ENCODE measurements at places on chromosomes 11 and 22.

DNA sequence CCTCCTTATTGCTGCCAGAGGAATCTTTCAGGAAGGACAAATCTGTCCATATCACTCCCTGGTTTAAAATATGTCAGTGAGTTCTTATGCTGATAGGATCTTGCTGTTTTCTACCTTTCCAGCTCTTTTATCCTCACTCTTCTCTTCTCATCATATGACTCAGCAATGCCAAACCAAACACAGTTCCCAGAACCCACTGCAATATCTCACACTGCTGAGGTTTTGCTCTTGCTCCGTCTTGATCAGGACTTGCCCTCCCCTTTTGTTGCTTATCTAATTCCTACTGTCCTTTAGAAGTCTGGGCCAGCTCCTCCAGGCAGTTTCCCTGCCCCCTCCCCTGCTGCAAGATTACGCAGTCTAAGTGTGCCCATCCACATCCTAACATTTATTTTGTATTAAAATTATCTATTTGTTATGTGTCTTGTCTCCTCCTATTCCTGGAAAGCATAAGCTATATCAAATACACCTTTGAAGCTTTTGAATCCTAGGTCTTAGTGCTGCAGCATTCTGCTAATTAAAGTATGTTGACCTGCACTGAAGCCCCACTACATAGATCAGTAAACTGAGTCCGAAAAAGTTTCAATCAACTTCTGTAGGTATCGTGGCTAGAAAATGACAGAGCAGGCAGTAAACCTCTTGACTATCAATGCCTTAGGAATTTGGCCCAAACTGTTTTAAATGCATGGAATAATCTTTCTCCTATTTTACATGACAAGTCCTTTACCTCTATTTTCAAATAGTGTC lies 119.2 kb upstream of the C11orf87 start:
- DNase-seq, result no peak

DNA sequence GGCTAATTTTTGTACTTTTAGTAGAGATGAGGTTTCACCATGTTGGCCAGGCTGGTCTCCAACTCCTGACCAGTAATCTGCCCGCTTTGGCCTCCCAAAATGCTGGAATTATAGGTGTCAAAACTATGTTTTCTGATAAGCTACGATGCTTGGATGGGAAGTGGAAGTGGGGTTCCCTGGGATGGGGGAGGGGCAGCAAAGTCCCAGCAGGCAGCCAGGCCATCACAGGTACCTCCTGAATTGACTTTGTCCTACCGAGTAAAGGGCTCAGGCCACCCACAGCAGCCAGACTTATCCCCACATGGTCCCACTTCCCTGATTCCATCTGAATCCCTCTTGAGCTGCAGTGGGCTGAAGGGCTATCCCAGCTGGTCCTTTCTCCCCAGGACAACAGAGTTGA lies 6.9 kb downstream of the FTH1 start:
- DNase-seq, result no peak

GRCh38 chr11:7637447-7638157 lies 35.7 kb downstream of the CYB5R2 start:
- peak; percentile 38 for DNase-seq

- DNase-seq, result peak; percentile 47
These were observed 32.3 kb downstream of the ARVCF start for GRCh38 chr22:19984201-19984753.

DNA sequence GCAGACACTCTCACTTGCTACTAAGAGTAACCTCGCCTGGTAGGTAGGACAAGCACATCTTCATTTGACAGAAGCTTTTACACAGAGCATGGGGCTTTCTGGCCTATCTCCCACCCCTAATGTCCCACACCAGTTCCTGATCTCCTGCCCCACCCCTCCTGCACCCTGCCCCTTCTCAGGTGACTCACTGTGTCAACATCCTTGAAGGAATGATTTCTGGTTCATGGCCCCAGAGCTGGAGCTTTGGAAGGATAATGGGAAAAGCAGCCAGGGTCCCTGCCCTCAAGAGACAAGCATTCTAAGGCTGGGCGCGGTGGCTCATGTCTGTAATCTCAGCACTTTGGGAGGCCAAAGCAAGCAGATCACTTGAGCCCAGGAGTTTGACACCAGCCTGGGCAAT lies 47.2 kb downstream of the LRFN4 start:
- DNase-seq, result no peak

- no peak for DNase-seq
These were observed 98.9 kb downstream of the INSC start for GRCh38 chr11:15213471-15214231.

- no peak for DNase-seq
These were observed 134.5 kb upstream of the FIBIN start for GRCh38 chr11:26859416-26859815.

DNA sequence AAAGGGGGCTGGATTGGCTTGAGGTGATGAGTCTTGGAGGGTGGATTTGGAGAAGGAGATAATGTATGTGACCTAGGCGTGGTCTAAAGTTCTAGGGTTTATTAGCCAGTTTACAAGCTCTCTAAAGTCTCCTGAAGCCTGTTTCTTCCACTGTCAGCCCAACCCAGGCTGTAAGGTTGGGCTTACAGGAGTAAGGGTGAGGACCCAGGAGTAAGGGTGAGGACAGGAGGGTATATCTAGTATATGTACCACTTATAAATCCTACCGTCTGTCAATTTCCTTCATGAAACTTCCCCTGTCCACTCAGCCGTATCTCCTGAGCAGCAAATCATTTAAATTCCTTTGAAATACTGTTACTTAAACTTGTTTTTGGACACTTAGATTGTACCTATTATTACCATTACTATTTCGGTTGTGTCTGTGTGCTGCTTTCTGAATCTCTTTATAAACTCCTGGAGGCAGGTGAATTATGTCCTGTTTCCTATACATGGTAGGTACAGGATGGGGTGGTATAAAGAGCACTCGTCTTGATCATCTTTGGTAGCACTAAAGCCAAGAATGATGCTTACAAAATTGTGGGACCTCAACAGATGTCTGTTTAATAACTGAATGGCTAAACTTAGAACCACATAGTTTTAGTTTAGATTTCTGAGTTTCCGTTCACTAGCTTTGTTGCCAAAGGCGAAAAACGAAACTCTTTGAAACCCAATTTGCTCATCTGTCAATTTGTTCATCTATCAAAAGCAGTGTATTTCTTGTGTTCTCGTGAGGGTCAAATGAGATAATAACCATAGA lies 192.0 kb downstream of the GRIK4 start:
- DNase-seq, result no peak

- peak; percentile 61 for DNase-seq
These were observed 1.2 kb downstream of the DYNC2H1 start for GRCh38 chr11:103110391-103110790.

DNA sequence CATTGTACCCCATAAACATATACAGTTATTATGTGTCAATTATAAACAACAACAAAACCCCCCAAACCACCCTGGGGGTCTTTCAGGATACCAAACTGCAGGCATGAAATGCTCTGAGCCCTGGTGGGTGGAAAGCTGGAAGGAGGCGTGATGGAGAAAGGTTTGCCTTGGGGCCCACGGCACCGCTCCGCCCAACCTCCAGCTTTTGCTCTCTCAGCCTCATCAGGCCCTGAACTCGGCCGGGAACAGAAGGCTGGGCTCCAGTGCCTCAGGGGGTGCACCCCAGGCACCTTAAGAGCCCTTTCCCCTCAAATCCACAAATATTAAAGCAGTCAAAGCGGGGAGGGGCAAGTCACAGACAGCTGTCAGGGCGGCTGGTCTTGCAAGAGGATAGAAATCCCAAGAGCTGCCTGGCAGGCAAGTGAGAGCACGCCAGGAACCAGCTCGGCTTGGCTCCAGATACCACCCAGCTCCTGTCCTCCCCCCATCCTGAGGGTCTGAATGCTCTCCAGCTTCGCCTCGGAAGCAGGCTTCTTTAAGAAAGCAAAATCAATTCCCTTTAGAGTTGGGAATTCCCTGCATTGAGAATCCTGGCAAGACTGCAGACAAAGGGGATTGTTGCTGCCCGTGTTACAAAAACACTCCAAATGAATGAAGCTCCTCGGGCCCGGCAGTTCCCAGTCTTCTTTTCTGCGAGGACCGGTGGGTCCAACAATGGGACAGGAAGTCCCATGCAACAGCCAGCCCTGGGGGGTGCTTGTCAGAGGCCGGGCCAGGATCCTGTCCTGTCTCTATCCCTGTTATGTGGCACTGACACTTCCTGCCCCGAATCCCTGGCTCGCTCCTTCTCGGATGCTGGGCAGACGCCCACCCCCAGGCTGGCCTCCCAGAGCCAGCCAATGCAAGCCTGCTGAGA lies 80.8 kb downstream of the NAT10 start:
- no peak for DNase-seq

DNA sequence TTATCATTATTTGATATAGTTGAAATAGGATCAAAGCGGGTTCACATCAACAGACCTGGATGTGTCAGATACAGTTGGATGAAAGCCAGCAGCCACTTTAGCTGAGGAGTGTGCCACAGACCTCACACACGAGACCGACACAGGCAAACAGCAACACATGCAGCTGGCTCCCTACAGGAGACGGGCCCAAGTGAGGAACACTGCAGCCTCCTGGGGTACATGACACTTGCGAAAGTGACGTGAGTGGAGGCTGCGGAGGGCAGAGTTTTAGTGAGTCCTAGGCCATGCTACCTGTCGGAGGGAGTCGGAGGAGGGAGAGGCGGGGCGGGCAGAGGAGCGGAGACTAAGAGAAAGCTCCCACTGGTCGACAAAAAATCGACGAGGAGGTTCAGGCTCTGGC lies 100.9 kb upstream of the BID start:
- no peak for DNase-seq

- peak; percentile 59 for DNase-seq
These were observed 15.9 kb downstream of the CRELD2 start for GRCh38 chr22:49934160-49934890.

DNA sequence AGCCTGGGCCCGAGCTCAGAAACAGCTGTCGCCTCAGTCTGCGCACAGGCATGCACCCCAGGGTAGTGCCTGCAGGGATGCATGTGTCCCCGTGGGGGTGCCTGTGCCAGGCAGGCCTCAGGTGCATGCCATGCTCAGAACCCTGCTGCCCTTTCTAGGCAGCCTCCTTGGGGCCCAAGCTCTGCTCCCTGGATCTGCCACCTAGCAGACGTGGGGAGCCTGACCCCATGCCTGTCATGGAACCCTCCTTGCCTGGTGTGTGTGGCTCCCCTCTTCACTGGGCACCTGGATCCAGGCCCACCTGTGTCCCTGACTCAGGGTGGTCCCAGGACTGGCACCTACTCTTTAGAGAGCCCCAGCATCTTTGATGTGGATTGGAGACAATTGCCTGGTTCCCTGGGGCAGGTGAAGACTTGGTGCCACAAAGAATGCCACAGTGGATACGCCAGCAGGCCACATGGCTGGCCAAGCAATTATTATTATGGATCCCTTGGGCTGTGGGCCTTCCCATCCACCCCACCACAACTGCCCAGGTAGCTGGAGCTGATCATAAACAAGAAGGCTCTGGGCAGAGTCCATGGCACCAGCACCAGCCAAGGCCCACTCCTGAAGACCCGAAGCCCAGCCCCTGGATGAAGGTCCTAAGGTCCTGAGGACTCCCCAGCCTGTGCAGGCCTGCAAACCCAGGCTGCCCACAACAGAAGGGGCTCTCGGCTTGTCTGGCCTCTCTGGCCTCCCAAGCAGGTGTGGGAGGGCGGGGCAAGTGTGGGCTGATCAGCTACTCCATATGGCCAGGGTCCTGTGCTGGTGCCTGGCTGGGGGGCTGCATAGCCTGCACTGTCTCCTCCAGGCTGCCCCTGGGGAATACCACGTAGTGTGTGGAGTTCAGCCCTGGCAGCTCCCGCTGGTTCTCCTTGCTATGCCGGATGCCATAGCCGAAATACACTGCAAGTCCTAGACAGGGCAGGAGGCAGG lies 3.8 kb downstream of the SLC7A4 start:
- DNase-seq, result no peak

DNA sequence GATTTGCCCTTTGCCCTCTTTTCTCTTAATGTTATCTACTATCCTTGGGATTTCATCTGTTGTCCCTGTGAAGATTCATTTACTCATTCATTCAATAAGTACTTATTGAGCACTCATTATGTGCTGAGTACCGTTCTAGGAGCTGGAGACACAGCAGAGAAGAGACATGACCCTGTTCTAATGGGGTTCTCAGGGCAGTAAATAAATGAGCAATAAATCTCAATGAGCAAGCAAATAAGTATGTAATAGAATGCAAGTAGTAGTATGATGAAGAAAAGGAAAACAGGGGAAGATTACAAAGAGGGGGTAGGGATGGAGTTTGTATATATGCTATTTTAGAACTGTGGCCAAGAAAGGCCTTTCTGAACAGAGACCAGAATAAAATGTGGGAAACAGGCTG lies 34.2 kb upstream of the NRIP3 start:
- peak; percentile 27 for DNase-seq

- no peak for DNase-seq
These were observed 380.5 kb downstream of the TENM4 start for GRCh38 chr11:79060081-79060953.

- no peak for DNase-seq
These were observed 799 bp upstream of the CDC42BPG start for GRCh38 chr11:64845129-64845775.

GRCh38 chr11:13294771-13295579 lies 17.4 kb downstream of the BMAL1 start:
- no peak for DNase-seq

GRCh38 chr11:64233913-64234586 lies at the start of gene VEGFB:
VEGFB (plus strand) TSS chr11:64234584; CDS start chr11:64234834, 250 bp downstream.
- peak; percentile 58 for DNase-seq

- DNase-seq, result peak; percentile 30
These were observed 54.1 kb downstream of the MCAM start for GRCh38 chr11:119262668-119263351.

- DNase-seq, result peak; percentile 33
These were observed 25.3 kb downstream of the DUSP8 start for GRCh38 chr11:1546536-1547466.

GRCh38 chr11:83671289-83671688 lies 385.1 kb upstream of the CCDC90B start:
- DNase-seq, result no peak

DNA sequence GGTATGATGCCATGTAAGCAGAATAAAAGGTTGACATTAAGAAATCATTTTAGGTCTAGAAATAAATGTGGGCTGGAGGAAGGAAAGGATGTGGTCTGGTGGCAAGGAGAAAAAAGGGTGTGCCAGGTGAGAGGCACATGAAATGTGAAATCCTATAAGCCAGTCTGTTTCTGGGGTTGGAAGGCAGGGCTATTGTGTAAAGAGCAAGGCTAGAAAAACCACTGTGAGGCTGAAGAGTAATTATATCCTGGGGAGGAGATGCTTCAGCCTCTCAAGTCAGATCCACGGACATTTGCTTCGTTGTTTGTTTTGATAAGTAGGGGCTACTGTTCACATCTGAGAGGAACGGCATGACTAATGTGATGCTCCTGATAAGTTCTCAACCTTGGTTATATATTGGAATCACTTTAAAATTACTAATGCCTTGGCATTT lies 77.5 kb upstream of the CTSC start:
- DNase-seq, result peak; percentile 48

Measured in fibroblast of villous mesenchyme (primary cell).